ENCODE measurements at places on chromosomes 5 and 9. TPM values are rescaled to one million over a fixed set of nuclear protein-coding genes. Genes with fewer than 3 reads are reported as not detected.

GRCh38 chr5:169013208-169013728 is 287.7 kb downstream of the SLIT3 start:
- no peak for DNase-seq

GRCh38 chr5:79512049-79512448 is 1.9 kb downstream of the HOMER1 start:
- DNase-seq, result peak; percentile 28

DNA sequence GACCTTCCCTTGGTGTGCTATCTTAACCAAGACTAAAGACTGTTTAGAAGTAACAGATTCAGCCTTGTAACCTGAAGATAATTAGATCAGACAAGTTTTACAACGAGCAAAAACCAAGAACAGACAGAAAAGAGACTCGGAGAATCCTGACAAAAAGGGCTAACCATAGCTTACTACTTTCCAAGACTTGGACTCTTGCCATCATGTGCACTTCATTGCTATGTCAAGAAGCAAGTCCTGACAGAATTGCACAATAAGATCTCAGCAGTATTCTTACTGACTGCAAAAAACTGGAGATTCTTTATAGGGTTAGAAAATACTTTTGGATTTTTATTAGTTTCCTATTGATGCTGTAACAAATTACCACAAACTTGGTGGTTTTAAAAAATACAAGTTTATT is 1539.0 kb upstream of the NUDT12 start:
- no peak for DNase-seq

- no peak for DNase-seq
These were observed 137.3 kb downstream of the TMC1 start for GRCh38 chr9:72658703-72659102.

DNA sequence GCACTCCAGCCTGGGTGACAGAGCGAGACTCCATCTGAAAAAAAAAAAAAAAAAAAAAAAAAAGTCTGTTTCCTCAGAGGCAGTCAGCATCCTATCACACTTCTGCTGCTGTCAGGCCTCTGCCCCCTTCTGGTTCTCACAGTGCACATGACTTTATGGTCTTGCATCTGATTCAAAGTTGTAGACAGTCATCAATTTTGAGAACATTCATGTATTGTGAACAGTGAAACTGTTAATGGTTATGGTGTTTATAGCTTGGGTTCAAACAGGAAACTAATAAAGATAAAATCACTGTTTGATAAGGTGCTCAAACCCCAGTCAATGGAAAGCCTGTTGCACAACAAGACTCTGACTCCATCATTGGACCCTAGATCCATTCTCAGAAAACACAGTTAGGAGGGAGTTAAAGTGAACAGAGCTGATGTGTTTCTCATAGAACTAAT is 61.4 kb downstream of the FOXD1 start:
- DNase-seq, result no peak

- DNase-seq, result no peak
These were observed 189.1 kb downstream of the WDR70 start for GRCh38 chr5:37568018-37568753.

The PCDHGA11 gene
- total RNA-seq, result 10.3 TPM

DNA sequence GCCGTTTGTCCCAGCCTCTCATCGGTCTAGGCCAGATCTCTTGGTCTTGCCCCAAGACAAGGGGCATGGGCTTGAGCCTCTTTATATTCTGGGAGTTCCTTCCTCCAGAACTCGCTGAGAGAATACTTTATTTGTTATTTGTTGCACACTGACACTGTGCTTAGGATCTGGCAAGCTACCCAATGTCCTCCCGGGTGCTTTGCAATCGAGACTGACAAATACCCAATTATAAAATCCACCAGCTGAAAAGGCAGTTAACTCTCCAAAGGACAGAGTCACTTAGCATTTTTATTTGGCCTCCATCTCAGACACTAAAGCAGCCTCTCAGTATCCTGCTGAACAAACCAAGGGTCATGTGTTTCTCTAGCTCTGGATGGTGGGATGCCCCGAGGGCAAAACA is 500.2 kb upstream of the DAP start:
- DNase-seq, result no peak

The S1PR3 gene
- total RNA-seq, result 18.9 TPM

The POU5F2 gene
- total RNA-seq, result 1.2 TPM

- DNase-seq, result no peak
These were observed 165.5 kb downstream of the C9orf50 start for GRCh38 chr9:129455151-129455995.

DNA sequence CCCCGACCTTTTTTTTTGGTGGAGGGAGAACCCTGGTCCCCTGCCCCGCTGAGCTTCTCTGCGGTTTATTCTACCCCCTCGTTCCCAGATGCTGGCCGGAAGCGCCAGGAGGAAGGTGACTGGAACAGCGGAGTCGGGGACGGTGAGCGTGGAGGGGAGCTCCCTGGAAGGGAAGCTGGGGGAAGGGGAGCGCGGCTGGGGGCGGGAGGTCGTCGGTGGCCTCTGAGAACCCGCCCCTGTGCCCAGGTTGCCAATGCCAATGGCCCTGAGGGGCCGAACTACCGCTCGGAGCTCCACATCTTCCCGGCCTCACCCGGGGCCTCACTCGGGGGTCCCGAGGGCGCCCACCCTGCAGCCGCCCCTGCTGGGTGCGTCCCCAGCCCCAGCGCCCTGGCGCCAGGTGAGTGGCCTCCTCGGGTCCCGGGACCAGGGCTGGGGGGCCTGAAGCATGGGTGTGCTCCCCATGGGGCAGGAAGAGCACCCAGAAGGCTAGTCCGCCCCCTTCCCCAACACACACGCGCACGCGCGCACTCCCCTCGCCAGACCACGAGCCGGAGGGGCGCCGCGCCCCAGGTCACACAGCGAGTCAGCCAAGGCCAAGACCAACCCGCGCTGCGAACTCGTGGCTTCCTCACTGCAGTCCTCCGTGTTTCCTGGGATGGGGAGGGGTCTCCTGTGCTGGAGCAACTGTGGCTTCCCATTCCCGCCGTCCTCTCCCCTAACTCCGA is 10.6 kb downstream of the MYOZ3 start:
- no peak for DNase-seq

DNA sequence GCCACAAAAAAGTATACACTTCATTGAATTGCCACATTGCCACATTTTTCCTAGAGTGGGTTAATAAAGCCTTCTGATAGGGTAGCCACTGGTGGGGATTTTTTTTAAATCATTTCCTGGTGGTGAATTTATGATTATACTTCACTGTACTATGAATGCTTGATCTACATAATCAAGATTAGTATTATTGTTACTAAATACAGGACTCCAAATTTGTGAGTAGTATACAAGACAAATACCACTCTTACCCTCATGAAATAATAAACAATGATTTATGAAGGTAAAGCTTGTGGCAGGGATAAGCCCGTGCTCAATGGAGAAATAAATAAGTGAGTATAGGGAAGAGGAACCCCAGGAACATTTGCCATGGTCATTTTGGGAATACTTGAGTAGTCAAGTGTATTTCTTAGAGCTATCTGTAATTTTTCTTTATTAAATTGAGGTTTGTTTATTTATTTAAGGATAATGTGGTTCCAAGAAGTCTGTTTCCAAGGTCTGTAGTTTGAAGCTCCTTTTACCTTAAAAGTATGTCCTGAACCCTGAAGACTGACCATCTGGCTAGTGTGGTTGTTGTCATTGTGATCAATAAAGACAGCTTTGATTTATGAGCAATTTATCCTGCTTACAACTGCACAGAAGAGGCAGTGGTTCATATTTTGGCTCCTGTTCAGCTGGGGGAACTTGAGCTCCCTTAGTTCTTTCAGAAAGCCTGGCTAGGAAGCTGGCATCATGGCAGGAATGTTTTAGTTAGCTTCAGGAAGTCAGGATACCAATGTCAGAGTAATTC is 118.6 kb downstream of the ZSWIM6 start:
- peak; percentile 83 for DNase-seq

- DNase-seq, result no peak
These were observed 151.2 kb downstream of the SNCAIP start for GRCh38 chr5:122463221-122463620.

The SUSD1 gene
- total RNA-seq, result 37.8 TPM
